ENCODE measurements at places on chromosomes 3 and 15. TPM values are rescaled to one million over a fixed set of nuclear protein-coding genes. Genes with fewer than 3 reads are reported as not detected.

RLBP1 gene
- 3.3 TPM for total RNA-seq

ZNF620 gene
- 13.9 TPM for total RNA-seq

STRIT1 gene
- 0.82 TPM for total RNA-seq

HPS3 gene
- total RNA-seq, result 22.0 TPM

ANKRD34C gene
- under 0.01 TPM for total RNA-seq

CCDC14 gene
- 83.6 TPM for total RNA-seq

SLC6A1 gene
- total RNA-seq, result 52.2 TPM

IQCF5 gene
- total RNA-seq, result not detected

HIGD2B gene
- under 0.01 TPM for total RNA-seq

GHSR gene
- total RNA-seq, result 0.82 TPM

OSTN gene
- 15.1 TPM for total RNA-seq

DNA sequence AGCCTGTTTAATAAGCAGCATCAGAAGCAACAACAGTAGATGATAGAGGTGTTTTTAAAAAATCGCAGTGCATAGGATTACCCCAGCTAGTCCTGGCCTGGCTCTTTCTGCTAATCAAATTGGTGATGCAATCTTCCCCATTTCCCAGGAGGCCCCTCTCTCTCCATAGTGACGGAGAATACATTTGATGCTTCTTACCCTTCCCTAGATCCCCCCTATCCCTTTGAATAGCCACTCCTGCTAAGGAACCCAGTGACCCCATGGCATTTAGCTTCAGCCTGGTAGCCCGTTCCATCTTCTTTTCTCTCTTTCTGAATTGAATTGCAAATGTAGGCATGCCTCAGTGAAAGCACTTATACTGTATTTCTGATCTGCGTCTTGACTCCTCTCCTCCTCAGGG, 223.6 kb upstream of the GAP43 start:
- no peak for DNase-seq

GRCh38 chr3:113985541-113985940, 37.7 kb downstream of the ZDHHC23 start:
- no peak for DNase-seq

DNA sequence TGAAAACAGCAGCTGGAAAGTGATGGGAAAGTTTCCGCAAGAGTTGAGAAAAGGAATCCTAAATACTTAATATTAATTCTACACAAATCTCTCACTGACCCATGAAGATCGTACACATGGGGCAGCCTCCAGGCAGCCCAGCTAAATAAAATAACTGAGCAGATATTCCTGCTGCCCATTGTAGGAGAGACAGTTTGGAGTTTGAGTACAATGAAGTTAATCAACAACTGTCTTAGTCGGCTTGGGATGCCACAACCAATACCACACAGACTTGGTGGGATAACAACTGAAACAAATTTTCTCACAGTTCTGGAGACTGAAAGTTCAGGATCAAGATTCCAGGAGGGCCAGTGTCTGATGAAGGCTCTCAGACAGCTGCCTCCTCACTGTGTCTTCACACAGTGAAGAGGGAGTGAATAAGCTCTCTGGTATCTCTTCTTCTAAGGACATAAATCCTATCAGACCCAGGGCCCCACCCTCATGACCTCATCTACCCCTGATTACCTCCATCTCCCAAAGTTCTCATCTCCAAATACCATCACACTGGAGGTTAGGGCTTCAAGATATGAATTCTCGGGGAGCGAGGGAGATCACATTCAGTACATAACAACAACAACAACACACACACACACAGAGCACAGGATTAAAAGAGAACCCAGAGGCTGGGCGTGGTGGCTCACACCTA, 9.7 kb downstream of the TRPM7 start:
- no peak for DNase-seq

DNA sequence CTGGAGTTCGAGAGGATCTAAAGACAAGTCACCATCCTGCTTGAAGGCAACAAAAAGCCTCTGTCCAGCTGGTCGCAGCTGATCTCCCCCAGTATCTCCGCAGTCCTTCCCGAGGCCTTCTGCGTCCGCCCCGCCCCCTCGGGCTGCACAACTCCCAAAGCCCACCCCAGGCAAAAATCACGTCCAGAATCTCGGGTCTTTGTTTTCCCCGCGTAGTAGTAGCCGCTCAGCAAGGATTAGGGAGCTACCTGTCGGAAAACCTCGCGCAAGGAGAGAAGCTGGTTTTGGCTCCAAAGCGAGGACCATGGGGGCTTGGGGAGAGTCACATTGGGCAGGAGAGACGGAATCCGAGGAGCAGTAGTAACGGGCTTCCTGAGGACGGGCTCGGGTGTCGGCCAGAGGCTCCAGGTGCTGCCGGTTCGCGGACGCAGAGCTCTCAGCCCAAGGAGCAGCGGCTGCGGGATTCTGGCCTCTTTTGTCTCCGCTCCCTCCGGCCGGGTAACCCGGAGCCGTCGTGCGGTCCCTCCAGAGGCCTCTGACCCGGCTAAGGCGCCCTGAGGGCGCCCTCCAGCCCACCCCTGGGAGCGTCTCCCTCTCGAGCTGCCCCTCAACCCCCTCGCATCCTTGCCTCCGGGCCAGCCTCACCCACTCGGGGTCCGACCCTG, 401 bp downstream of the ZSCAN29 start:
- DNase-seq, result peak; percentile 19

GRCh38 chr15:66938114-66938830, 127.1 kb upstream of the SMAD3 start:
- DNase-seq, result no peak

- DNase-seq, result no peak
These were observed 5.2 kb upstream of the LCTL start for GRCh38 chr15:66570842-66571478.

DNA sequence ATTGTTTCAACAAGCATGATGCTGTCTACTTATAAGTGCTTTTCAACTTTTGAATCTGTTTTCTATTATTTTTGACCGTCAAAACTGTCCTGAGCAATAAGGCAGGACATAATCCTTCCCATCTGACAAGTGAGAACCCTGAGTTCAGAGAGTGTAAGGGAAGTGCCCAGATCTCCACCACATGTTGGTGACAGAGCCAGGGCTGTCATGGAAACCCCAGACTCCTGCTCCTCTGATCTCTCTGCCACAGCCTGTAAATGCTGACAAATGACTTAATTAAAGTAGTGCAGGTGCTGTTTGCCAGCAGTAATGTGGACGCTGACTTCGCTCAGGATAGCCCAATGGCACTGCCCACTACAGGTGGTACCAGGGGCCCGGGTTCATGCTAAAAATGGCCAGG, 40.3 kb downstream of the SPSB4 start:
- DNase-seq, result no peak

GRCh38 chr3:183958775-183959174, 58.9 kb downstream of the ABCC5 start:
- no peak for DNase-seq

- DNase-seq, result no peak
These were observed 23.4 kb downstream of the GOLIM4 start for GRCh38 chr3:168072323-168072650.

DNA sequence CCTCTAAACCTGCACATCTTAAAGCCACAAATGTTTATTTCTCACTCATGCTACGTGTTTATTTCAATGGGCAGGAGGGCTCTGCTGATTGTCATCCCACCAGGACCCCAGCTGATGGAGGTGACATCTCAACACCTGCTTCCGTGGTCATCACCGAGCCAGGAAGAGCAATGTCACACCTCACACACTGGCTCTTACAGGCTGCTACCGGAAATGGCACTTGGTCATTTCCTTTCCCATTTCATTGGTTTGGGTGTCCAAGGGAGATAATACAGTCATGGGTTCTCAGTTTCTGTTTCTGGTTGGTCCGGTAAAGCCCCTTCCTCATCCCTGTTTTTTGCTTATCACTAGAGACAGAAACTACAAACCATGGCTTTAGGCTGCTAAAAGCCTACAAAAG, 41.9 kb downstream of the ABHD2 start:
- no peak for DNase-seq

- DNase-seq, result no peak
These were observed 4.6 kb upstream of the TBL1XR1 start for GRCh38 chr3:177201700-177202397.

GRCh38 chr3:2851835-2852234, 258.3 kb downstream of the IL5RA start:
- DNase-seq, result no peak

DNA sequence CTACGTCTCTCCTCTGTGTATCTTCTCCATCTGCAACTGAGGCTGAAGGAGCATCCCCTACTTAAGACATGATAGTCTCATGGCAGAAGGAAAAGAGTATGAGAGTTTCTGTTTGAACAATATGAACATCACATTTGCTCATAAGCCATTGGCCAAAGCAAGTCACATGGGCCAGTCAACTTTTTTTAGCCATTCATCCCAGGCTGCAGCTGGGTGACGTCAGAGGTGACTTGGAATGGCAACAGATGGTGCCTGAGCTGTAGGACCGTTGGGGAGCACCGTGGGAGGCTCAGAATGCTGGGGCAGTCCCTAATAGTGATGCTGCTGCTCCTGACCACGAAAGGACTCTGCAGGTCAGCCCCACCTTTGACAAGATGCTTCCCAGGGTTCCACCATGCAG, 58.7 kb downstream of the CRTC3 start:
- DNase-seq, result no peak

GRCh38 chr15:78614021-78614420, 6.8 kb downstream of the CHRNA3 start:
- DNase-seq, result no peak

GRCh38 chr3:132803889-132804288, 81.7 kb upstream of the NPHP3 start:
- no peak for DNase-seq

GRCh38 chr3:29870136-29870535, 589.3 kb downstream of the RBMS3 start:
- no peak for DNase-seq

GRCh38 chr3:19159966-19160635, 11.8 kb downstream of the KCNH8 start:
- DNase-seq, result no peak

DNA sequence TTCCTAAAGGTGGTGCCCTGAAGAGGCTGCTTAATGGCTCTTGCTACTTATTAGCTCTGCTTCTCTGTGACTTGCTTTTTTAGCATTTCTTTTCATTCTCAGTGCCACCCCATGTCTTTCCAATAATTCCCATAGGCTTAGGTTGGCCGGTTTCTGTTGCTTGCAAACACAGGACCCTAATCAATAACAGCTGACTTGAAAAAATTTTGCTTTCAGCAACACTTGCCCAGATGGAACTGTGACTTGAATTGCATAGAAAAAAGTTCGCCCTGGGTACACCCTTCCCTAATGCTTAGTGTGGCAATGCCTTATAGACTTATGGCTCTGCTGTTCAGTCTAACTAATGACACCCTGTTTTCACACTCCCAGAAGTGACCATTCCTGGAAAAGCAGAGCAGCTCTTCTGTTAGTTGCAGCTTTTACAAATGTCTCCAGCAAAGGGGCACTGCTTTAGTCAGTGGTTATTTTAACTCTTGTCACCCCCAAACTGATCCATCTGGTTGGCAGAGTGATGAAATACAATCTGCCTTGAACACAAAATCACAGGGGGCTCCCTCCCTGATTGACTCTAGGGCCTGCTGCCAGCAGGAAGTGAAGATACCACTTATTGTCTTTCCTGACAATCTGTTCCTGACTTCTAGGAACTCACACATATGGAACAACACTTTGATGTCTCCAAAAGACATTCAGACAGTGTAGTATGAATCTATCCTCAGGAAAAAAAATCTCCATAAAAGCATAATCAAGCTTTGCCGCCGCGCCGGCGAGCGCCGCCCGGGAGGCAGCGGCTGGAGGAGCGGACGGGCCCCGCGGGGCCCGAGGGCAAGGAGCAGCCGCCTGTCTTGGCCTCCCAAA, 9.7 kb upstream of the SLMAP start:
- no peak for DNase-seq

DNA sequence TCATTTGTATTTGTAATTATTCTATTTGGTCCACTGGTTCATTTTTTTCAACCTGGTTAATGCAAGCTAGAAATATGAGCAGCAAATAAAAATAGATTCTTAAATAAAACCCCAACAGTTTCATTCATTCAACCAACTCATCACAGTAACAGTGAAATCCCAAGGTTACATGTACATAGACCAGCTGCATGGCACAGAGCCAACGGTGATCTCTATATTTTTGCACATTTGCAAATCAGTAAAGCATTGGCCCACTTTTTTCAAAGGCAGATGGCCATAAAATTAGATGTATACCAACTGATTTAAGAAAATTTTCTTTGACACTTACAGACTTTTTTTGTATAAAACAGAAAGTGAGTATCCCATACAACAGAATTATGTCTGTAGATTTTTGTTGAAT, 49.3 kb downstream of the STRIT1 start:
- DNase-seq, result no peak

GRCh38 chr3:46677411-46677726, 16.1 kb downstream of the ALS2CL start:
- no peak for DNase-seq

DNA sequence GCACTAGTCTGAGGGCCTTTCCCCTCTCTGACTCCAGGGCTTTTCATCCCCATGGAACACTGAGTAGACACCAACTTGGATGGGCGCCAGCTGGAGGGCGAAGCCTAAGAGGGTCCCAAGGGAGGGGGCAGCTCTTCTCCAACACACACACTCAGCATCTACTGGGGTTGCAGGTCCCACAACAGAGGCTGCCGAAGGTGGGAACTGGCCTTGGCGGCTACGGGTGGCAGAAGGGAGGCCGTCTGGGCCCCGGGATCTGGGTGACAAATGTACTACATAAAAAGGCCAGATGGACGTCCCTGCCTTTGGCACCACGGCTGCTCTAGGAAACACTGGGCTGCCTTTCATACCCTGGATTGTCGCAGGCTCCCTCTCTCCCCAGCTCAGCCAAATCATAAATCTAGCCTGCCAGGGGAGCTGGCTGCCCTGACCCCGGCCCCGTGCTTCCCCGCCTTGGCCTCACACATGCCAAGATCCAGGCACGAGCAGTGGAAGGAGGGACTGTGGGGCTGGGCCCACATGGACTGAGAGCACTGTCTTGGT, 31.5 kb downstream of the SEMA5B start:
- DNase-seq, result no peak

- peak; percentile 74 for DNase-seq
These were observed 32.1 kb downstream of the PTH1R start for GRCh38 chr3:46909535-46910161.

- no peak for DNase-seq
These were observed 7.1 kb downstream of the ITGA11 start for GRCh38 chr15:68424754-68425390.

DNA sequence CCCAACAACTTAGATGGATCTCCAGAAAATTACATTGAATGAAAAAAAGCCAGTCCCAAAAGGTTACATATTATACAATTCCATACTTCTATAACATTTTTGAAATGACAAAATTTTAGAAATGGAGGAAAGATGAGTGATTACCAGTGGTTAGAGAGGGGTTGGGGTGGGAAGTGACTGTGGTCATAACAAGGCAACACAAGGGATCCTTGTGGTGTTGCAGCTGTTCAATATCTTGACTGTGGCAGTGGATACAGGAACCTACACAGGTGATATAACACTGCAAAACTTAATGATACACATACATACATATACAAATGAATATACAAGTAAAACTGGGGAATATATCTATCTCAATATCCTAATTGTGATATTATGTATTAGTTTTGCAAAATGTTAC, 9.6 kb downstream of the GOLGB1 start:
- no peak for DNase-seq

- no peak for DNase-seq
These were observed 30.7 kb downstream of the NANOGP8 start for GRCh38 chr15:35054380-35054779.

GRCh38 chr15:87739081-87739480, 517.5 kb downstream of the NTRK3 start:
- DNase-seq, result no peak
